ENCODE measurements at places on chromosomes 3 and 15.

DNA sequence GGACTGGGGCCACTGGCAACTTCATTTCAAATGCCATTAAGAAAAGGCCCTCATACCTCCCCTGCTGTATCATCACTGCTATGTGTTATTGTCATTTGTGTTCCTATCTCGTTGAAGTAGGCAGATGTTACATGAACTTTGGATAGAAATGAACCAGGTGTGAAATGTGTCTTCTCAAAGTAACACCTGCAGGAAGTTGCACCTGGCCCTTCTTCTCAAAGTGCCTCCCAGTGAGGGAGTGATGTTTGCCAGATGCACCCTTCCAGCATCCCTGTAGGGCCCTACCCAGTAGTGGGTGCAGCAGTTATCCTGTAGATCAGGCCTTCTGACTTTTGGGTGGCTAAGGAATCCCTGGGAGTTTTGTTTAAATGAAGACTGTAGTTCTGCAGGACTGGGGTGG is 197.7 kb upstream of the CTNNB1 start:
- DNase-seq: no peak

DNA sequence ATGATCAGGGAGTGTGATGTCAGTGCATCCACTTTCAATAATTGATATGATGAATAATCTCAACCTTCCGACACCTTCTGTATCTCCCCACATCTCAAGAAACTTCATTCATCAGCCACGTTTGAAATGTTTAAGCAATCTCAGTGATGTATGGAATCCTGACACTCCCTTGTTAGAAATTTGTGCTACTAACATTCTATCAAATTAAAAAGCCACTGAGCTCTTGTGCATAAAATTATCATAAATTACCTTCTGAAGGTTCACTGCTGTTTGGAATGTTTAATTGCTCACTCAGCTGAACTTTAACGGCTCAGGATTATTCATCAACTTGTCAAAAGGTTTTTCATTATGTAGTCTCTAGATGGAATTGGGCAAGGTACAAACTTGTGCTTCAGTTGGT is 108.4 kb upstream of the DPH6 start:
- no peak for DNase-seq

- DNase-seq: no peak
Measured at GRCh38 chr3:99544786-99545281, 93.6 kb upstream of the COL8A1 start.

DNA sequence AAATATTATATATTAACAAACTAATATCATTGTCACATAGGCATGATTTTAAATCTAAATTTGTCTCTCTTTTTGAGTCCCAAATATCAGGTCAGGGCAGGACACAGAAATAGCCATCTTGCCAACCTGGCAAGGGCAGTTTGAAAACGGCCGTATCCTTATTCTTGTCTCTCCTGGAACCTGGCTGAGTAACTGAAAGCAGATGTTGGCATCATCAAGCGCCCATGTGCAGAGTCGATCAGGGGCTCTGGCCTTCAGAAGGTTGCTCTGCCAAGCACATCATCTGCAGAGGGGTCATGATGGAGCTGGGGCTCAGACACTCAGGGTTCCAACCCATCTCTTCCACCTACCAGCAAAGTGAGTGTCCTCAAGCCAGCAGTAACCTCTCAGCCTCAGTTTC is 55.2 kb upstream of the OCA2 start:
- no peak for DNase-seq

GRCh38 chr3:179967622-179968021 is 69.1 kb downstream of the PEX5L start:
- no peak for DNase-seq

GRCh38 chr15:33074942-33075341 is 119.6 kb downstream of the FMN1 start:
- no peak for DNase-seq

GRCh38 chr3:122927726-122928125 is 99.8 kb downstream of the SEMA5B start:
- no peak for DNase-seq

- no peak for DNase-seq
Measured at GRCh38 chr15:45842151-45842550, 207.3 kb downstream of the SQOR start.

- DNase-seq: no peak
Measured at GRCh38 chr15:62847900-62848489, 194.6 kb upstream of the TPM1 start.

GRCh38 chr3:192986379-192986778 is 68.7 kb upstream of the MB21D2 start:
- no peak for DNase-seq

- no peak for DNase-seq
Measured at GRCh38 chr3:136728918-136729317, 23.3 kb downstream of the STAG1 start.

DNA sequence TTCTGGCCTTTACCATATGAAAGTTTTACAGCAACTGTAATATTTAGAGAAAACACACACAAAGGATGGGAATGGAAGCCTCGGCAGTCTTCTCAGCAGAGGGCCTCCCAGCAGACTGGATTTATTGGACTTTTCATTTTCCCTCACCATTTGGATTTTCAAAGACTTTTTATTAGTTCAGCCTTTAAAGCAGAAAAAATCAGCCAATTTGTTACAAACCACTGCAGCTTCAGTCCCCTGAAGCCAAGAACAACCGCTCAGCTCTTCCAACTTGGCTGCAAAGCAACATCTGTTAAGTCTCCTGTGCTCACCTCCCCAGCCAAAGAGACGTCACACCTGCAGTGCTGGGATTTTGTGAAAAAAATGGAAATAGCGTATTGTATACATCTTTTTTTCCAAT is 120.8 kb downstream of the GMPS start:
- DNase-seq: no peak

DNA sequence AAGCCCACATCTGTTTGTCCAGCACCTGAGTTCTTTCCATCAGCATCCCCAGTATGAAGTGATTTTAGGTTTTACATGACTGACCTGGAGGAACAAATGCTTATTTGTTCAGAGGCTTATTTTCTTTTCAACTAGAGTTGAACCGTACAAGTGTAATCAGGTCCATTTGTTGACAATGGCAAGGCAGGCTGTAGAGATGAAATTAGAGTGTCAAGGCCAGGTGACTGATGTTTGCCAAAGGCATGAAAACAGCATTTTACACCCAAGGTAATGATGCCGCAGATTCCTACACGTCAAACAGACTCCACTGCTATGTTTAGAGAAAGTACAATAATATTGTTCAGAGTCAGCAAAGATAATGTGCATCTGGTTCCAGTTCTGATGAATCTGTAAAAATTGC is 96.5 kb downstream of the KCNAB1 start:
- DNase-seq: no peak

DNA sequence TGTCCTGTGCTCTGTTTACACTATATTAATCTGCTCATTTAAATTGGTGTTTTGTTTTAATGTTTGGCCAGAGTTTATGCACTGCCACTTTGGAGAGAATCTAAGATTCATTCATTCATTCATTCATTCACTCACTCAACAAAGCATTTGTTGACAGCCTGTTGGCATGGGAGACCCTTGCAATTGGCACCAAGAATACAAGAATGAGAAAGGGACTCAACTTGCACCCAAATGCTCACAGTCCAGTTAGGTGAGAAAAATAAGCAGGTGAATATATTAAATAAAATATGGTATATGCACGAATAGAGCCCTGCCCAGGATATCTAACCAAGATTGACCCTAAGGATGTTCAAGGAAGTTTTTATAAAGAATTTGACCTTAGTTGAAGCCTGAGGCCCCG is 80.4 kb downstream of the TGFBR2 start:
- DNase-seq: no peak

- DNase-seq: no peak
Measured at GRCh38 chr3:176905331-176905730, 292.0 kb downstream of the TBL1XR1 start.

DNA sequence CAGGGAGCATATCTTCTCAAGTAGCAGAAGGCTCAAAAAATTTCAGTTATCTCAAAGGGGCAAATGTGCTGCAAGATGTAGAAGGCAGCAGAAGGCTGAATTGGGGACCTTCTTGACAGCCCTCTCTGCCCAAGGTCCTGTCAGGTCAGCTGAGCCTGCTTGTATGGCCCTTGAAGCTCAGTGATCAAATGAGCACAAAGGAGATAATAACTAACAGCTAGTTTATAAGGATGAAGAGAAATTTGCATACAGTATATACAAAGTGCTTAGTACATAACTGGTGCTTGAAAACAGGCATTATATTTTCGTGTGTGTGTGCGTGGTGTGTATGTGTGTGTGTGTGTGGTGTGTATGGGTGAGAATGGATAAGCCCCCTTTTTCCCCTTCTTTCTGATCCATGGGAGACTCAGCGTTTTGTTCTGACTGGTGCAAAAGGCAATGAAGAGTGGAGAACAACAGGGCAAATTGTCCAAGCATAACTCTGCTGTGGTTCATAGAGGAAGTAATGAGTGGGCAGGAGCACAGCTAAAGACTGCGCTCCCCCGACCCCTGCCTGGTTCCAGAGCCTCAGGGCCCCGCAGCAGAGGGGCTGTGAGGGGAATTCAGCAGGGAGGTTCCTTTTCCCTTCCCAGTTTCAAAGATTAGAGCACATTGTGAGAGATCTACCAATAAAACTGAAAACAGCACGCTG is 356.8 kb upstream of the NR2F2 start:
- no peak for DNase-seq

GRCh38 chr15:77002954-77003912 is 8.3 kb downstream of the PSTPIP1 start:
- no peak for DNase-seq

DNA sequence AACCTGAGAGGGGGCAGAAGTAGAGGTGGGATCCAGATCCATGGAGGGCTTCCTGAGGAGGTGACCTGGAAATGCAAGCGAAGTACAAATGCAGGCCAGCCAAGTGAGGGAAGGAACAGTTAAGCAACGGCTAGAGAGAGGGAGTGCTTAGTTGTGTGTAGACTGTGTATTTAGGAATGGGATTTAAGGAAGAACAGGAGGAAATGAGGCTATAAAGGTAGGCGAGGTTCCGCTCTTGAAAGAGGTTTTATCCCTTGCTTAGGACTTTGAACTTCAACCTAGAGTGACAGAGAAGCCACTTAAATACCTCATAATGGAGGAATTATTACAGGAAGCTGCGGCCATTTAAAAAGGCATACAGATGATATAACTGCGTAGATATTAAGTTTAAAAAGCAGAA is 295.1 kb downstream of the THSD4 start:
- no peak for DNase-seq

DNA sequence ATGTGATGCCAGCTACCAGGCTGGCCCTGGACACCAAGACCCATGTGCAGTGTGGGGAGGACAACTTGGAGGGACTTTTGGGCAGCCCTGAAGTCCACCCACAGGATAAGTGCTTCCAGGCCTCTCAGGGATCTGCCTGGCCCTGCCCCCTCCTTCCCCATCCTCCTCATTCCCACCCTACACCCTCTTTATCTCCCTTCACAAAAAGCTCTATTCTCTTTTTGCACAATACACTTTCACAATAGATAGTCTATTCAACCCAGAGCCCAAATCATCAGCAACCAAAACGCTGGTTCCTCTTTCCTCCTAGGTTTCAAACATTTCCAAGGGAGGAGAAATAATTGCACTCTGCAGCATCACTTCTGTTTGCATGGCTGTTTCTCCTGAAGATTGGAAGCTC is 7.8 kb upstream of the ZNF710 start:
- DNase-seq: no peak

GRCh38 chr3:3281024-3281423 is 101.5 kb upstream of the CRBN start:
- DNase-seq: no peak
